ENCODE measurements at places on chromosomes 3 and 15. TPM values are rescaled to one million over a fixed set of nuclear protein-coding genes. Genes with fewer than 3 reads are reported as not detected.

- DNase-seq, result peak; percentile 69
Measured at GRCh38 chr3:184748219-184749135, 36.6 kb upstream of the MAGEF1 start.

GRCh38 chr3:3815206-3815605 is 16.0 kb downstream of the LRRN1 start:
- DNase-seq, result no peak

- DNase-seq, result peak; percentile 35
Measured at GRCh38 chr3:12353796-12354525, 65.1 kb downstream of the PPARG start.

- no peak for DNase-seq
Measured at GRCh38 chr3:88235102-88235501, 85.3 kb downstream of the C3orf38 start.

DNA sequence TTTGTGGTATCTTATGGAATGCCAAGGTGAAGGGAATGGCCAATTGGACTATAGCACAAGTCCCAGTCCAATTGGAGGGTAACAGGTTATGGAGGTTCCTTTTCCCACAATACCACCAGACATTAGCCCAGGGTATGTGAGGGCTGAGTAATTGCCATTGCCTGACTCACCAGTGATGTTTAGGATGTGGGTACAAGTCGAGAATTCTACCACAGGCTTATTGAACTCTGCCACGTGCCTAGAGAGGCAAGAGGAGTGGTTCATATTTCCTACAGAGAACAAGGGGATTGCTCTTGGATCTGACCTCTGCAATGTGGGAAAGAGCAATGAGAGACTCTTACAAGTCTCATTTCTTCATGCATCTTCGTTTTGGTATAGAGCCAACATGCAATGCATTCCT is 85.0 kb upstream of the XCR1 start:
- DNase-seq, result no peak

DNA sequence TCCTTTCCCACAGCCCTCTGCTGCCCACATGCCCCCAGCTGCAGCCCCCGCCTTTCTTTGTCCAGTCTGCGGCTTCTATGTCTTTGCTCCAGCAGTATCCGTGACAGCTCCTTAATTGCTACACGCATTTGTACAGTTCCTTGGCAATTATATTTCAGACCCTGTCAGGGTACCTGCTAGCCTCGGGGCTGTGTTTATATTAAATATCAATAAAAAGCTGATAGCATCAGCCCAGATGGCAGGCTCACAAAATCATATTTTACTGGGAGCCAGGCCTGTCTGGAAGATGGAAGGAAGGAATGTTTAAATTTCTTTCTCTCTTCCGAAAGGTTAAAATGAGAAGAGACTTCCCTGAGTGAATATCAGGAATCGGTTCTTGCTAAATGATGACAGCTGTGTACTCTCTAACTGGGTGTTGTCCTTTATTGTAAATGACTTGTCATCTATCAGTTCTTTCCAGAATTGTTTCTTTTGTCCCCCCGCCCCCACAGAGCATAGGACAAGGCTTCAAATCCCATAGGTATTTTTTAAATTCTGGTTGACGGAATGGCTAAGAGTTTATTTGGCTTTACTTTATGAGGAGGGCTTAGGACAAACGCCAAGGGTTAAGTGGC is 378.1 kb downstream of the LRTM1 start:
- peak; percentile 32 for DNase-seq

DNA sequence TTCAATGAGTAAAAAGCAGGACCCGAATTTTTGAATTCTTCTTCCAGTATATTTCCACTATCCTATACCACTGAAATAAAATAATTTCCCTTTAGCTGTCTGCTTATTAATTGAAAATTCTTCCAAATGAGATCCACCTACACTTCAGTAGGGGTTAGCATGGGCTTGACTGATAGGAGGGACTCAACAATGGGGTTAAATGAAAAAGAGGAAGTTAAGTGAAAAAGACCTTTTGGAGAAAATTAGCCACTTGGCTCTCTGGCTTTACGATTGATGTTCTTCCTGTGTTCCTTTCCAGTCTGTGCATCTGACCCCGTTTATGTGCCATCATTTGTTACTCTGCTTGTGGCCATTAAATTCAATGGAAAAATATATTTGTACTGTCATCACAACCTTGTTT is 54.0 kb upstream of the GCNT3 start:
- DNase-seq, result no peak

GRCh38 chr3:120749843-120750242 is 7.3 kb downstream of the GTF2E1 start:
- DNase-seq, result no peak

The KLF15 gene
- 1.6 TPM for total RNA-seq

The GOLGA8S gene
- total RNA-seq, result 0.18 TPM

The CYP8B1 gene
- not detected for total RNA-seq

Measured in muscle of leg (tissue), 16 donors.